ENCODE measurements at places on chromosomes 2 and 18. TPM values are rescaled to one million over a fixed set of nuclear protein-coding genes. Genes with fewer than 3 reads are reported as not detected.

DNA sequence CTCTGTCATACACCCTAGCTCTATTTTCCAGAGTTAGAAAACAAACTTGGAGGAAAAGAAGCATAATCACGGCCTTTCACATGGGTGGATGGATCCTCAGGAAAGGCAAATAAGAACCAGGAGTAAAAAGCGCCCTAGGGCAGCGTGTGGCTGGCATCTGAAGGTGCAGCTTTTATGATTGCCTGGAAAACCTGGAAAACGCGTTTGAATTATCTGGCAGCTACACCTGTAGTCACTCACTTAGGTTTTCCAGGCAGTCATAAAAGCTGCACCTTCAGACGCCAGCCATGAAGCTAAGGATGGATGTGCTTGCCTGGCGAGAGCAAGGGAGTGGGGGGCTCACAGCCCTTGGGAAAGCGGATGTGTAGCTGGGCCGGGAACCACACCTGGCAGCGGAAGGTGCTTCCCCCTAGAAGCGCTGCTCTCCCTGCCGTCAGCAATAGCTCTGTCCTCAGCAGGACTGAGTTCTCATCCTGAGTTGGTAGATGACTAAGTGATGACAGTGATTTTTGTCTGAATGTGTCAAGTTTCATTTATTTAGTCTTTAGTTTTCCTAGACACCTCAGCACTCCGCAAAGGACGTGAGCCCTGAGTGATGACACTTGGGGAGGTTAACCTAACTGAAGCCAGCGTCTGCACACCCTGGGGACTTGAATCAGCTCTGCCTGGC, 82.0 kb downstream of the DCDC2C start:
- DNase-seq: no peak

- DNase-seq: no peak
These were observed 141.9 kb downstream of the LYPD6B start for GRCh38 chr2:149180226-149180875.

GRCh38 chr2:189157456-189157855, 22.1 kb downstream of the COL5A2 start:
- no peak for DNase-seq

DNA sequence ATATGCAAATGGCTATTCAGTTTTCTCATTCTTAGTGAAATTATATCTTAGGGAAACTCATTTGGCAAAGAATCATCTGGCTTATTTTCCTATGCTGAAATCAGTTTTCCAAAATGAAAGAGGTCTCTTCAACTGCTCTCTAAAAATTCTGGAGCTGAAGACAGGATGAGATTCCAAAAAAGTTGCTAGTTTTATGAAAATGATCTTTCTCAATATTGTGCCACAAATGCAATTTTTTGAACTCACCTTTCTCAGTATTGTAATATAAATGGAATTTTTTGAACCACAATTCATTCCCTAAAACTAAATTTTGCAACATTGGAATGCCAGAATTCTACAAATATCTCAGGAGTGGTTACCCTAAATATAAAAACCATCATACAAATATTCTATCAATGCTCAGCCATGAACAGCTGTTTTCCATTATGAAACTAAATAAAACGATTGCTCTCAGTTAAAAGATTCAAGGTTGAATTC, 147.7 kb upstream of the PKDCC start:
- no peak for DNase-seq

Gene DNER
- not detected for total RNA-seq

DNA sequence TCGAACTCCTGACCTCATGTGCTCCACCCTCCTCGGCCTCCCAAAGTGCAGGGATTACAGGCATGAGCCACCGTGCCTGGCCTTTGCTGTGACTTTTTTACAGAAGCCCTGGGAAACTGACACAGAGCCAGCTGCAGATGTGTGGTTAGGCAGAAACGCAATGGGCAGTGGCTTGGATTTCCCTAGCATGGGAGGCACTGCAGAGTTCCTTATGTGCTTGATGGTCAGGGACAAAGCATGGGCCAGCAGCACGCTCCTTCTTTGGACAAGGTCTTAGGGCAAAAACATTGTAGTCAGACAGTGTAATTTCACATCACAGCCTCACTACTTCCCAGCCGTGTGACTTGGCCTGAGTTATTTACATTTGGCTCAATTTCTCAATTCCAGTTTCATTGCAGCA, 153.9 kb downstream of the RNF144A start:
- DNase-seq: no peak

Gene IL36A
- not detected for total RNA-seq

DNA sequence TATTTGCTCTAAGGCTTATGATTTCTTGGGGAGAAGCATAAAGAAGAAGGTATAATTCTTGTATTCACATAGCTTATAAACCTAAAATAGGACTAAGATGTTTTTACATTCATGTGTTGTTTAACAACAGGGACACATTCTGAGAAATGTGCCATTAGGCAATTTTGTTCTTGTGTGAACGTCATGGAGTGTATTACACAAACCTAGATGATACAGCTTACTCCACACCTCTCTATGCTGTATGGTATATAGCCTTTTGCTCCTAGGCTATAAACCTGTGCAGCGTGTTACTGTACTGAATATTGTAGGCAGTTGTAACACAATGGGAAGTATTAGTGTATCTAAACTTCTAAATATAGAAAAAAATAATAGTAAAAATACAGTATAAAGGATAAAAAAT, 92.1 kb downstream of the PHLPP1 start:
- no peak for DNase-seq

Gene SH3BP4
- 0.06 TPM for total RNA-seq

Gene PIKFYVE
- total RNA-seq: 52.2 TPM

- peak; percentile 50 for DNase-seq
These were observed at the start of gene TMEM17 for GRCh38 chr2:62505750-62506420. Gene TMEM17 (minus strand): TSS chr2:62506195. CDS start chr2:62506129, 66 bp downstream.

DNA sequence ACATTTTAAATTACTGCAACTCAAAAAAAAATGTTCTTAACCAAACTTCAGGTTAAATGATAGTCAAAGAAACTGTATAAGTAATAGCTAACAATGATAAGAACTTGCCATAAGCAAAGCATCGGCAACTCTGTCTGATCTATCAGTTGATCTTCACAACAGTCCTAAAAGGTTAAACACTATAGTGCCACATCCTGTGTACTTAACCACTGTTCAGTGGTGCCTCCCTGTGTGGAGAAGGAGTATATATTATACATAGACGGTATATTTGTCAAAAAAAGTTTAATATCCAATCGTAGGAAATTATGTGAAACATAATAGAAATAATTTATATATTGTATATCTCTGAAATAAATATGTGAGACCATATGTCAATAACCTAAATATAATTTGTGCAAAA, 13.0 kb downstream of the DTNA start:
- no peak for DNase-seq

Gene SFTPB
- not detected for total RNA-seq

Gene ZNF892
- 4.6 TPM for total RNA-seq

- no peak for DNase-seq
These were observed 265.4 kb upstream of the UBE2E3 start for GRCh38 chr2:180715044-180715443.

DNA sequence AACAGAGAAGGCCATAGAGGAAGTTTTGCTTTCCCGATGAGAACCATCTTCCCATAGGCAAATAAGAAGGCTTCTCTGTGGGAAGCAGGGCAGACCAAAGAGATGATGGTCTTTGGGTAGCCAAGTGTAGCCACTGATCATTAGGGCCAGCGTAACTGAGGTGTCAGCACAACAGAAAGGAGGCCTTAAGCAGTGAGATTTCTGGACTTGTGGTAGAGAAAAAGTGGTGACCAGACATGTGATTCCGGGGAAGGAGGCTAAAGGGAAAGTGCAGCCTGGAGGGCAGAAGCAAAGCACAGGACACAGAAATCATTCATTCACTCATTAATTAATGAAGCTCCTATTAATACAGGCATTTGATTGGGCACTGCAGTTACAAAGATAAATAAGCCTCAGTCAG, 15.4 kb downstream of the EVA1A start:
- DNase-seq: no peak

- DNase-seq: no peak
These were observed 158.3 kb downstream of the EML6 start for GRCh38 chr2:54881759-54882158.

Gene GMPPA
- total RNA-seq: 42.9 TPM

- DNase-seq: peak; percentile 64
These were observed 209.2 kb downstream of the ZNF407 start for GRCh38 chr18:74806700-74807416.

Gene PECR
- 5.3 TPM for total RNA-seq

DNA sequence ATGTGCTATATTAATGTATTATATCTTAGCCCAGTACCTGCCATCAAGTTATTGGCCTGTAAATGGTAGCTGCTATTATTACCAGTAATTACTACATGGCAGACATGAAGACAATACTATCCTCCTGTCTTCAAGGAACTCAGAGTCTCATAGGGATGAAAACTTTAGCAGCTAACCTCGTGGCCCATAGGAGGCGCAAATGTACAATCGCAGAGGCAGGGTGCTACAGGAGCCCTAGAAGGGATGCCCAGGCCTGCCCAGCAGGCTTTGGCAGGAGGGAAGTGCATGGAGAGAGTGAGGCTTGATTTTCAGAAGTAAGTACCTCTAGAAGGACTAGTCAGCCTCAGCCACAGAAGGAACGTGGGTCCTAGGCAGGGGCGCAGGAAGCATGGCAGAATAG, 44.7 kb upstream of the KIDINS220 start:
- no peak for DNase-seq

DNA sequence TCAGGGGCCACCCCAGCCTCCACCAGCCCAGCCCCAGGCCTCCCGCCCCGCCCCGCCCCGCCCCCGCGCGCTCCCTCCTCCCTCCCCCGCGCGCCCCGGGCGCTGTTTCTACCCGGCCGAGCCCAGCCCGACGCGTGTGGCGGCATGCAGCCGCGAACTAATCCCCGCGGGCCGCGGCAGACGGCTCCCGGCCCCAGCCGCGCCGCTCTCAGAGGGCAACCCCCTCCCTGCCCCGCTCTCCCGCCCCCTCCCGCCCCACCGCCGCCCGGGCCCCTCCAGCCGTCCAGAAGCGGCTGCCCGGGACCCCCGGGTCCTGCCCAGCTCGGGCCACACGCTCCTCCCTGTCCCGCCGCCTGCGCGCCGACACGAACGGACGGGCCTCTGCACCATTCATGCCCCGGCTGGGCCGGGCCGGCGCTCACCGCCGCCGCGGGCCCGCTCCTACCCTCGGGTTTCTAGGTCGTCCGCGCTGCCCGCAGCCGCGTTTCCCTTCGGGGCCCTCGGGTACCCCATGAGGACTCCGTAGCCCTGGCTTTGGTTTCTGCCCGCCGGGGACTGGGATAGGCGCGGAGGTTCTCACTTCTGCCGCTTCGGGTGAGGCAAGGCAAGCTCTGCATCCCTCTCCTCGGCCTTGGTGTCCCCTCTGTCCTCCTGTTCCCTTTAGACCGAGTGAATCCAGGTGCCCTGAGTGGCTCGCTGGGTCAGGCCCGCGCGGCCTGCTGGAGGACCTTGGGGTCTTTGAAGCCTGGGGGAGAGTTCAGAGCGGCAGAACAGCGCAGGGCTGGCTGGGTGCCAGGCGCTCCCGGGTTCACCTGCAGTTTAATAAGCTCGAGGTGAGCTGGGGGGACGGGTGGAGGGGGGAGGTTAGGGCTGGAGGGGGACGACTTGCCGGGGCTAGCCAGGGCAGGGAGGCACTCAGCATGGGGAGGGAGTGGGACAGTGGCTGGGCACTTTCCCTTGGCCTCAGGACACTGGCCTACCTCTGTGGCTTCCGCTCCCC, 3.1 kb downstream of the WNT10A start:
- DNase-seq: peak; percentile 26

DNA sequence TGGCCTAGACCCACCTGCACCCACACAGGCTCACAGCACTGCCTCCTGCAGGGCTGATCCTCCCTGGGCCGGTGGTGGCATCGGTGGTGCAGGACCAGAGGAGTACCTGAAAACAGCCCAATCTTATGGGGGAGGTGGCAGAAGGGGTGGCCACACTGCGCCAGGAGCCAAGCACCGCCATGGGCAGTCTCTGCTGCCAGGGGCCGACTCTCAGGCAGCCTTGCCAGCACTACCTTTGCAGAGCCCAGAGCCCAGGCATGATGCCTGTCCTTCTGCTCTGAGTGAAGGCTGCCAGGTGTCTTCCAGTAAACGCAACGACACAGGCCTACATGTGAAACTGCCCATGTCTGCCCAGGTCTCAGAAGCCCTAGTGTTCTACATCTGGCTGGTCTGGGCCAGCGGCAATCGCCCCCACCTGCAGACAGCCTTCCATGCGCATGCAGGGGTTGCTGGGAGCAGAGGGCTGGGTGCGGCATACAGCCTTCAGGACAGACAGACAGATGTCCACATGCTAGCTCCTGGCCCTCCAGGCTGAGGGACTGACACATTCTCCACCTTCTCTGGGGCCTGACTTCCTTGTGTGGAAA, 6.8 kb downstream of the HS6ST1 start:
- DNase-seq: no peak

Gene BIN1
- 9.8 TPM for total RNA-seq

- no peak for DNase-seq
These were observed 21.1 kb upstream of the MALT1 start for GRCh38 chr18:58649966-58650816.

Gene NPC1
- 38.9 TPM for total RNA-seq

DNA sequence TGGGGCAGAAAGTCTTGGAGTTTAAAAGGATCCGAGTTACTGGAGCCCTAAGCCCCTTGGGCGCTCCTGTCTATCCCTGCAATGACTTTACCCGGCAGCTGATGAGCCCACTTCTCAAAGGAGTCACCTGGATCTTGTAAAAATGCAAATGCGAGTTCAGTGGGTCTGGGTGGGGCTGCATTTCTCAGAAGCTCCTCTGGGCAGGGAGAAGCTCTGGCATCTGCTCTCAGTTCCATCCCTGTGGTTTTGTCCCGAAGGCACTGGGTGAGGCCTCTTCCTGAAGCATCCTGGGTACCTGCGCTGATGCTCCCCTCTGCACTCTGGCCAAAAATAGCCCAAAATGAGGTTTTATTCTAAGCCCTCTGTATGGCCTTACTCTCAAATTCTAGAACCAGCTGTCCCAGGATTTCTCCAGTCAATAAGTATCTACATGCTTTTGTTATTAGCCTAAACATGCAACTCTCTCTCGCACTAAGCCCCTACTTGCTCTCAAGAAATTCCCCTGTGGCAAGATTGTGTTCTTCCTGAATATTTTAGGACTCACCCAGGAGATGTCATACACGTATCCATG, 167.8 kb upstream of the APCDD1 start:
- no peak for DNase-seq

DNA sequence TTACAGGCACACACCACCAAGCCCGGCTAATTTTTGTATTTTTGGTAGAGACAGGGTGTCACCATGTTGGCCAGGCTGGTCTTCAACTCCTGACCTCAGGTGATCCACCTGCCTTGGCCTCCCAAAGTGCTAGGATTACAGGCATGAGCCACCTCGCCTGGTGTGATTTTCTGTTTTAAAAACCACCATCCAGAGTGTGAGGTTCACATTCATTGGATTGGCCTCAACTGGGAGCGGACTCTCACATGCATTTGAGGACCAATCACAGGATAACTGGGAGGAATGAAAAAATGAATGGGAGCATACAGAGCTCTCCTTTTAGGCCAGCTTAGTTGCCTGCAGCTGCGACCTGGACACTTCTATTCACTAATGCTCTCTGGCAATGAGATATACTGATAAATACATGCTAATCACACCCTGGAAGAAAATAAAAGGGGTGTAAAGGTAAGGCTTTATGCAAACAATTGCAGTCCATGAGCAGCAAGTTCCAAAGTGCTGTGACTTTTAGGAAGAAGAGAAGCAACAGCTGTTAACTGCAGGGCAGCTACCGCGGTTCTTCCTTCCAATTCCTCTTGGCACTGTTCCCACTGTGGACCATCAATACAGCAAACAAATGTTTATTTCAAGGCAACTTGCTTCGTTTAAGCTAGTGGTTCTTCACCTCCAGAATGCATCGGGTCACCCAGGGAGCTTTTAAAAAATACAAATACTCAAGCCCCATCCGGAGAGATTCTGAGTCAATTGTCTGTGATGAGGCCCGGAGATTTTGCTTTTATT, 49.5 kb upstream of the FZD5 start:
- DNase-seq: no peak

All from OCI-LY7 (cell line).